NCI-H1092 treated with DMSO at 0.1 percent for 48 hours (cell line): ENCODE measurements at places on chromosomes 13 and 19.
A peak's percentile ranks its signal among the peaks of the same experiment; 100 is the strongest.

- DNase-seq: no peak
These were observed 29.9 kb upstream of the C1QTNF9 start for GRCh38 chr13:24279327-24280110.

GRCh38 chr13:32791545-32792172 lies 205.4 kb downstream of the PDS5B start:
- no peak for DNase-seq

DNA sequence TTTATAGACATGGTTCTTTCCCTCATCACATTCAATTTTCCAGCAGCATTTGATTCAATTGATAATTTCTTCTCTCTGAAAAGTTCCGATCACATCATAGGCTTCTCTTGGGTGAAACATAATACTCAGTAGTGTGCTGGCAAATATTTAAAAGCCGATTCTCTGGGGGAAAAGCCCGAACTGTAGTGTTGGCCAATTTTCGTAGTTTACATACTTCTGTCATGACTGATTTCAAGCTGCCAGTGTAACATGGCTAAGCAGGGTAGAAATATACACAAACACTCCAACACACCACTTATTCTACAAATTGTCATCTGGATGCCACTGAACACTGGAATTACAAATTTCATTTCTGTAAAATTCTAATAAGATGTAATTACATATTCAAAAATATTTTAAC lies 56.1 kb upstream of the FREM2 start:
- no peak for DNase-seq

- DNase-seq: no peak
These were observed 3.5 kb downstream of the PNMA8B start for GRCh38 chr19:46491975-46492682.

DNA sequence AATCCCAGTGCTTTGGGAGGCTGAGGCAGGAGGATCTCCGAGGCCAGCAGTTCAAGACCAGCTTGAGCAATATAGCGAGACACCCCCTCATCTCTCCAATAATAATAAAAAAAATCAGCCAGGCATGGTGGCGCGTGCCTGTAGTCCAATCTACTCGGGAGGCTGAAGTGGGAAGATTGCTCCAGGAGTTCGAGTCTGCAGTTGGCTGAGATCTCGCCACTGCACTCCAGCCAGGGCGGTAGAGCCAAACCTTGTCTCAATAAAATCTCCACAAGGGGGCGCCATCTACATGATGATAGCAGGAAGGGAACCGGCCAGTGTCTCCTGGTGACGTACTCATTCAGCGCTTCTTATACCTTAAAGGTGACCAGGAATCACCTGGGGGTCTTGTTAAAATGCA lies 13.6 kb upstream of the C5AR1 start:
- peak; percentile 62 for DNase-seq

- no peak for DNase-seq
These were observed 31.8 kb downstream of the RAB20 start for GRCh38 chr13:110529522-110530311.

DNA sequence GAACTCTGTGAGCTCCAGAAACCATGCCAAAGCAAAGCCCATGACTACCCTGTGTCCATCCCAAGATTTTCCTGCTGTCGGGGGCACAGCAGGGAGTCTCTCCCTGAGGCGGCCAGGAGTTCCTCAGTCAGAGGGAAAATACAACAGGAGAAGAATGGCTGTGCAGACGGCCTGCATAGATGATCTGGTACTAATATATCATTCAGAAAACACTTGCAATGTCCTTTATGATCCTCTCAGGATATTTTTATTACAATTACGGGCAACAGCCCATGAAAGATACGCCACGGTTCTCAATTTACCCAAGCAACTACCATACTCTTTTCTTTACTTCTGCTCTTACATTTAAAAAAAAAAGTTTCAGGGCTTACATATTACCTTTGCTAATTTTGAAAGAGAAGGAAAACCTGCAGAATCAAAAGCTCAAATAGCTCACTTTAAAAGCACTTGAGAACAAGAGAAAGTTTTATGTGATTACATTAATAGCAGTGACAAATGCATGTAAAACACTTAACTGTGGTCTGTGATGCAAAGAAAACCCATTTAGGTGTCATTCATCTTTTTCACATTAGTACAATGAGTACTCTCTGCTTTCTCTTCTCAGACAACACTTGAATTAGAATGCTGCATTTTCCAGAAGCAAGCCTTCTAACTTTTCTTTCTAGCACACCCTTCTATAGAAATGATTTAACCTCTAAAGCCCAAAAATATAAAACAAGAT lies 460.8 kb downstream of the KLF5 start:
- DNase-seq: peak; percentile 8

DNA sequence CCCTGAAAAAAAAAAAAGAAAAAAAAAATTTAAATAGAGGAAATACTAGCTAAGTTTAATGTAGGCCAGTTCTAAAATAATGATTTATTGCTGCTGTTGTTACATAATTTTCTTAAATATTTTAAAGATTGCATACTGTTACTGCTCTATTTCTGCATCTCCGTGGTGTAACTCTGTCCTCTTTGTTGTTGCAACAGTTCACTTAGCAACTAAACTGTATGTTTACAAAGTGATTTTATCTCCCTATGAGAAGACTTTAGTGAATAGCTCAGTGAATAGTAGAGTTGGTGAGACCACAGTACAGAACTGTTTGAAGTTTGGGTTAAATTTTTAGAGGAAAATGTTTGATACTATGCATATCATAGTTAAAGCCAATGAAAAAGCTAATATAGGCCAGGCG lies 19.4 kb downstream of the BRCA2 start:
- no peak for DNase-seq

DNA sequence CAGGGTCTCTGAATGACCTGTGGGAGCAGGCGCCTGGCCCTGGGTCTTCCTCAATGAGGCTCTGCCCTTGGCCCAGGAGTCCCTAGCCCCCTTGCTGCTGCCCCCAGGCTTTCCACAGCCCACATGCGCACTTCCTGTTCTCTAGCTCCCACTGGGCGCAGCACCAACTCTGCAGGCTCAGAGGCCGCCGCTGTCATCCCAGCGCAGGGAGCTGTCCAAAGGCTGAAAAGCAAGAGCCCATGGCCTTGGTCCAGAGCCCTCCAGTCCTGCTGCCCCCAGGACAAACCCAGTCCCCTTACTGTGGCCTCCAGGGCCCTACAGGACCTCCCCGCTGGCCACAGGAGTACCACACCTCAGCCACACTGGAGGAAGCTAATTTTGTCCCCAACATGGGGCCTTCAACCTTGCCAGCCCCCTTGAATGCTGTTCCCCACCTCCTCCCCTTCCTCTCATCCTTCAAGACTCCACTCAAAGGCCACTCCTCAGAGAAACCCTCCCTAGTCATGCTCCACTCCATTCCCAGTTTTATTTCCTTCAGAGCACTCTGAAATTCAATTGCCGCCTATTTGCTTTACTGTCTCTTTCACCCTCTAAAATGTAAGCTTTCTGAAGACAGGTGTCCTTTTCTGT lies 8.0 kb upstream of the POU2F2 start:
- no peak for DNase-seq

- no peak for DNase-seq
These were observed 360.0 kb downstream of the HS6ST3 start for GRCh38 chr13:96449920-96450319.

GRCh38 chr13:59728896-59729545 lies 434.7 kb downstream of the DIAPH3 start:
- no peak for DNase-seq

DNA sequence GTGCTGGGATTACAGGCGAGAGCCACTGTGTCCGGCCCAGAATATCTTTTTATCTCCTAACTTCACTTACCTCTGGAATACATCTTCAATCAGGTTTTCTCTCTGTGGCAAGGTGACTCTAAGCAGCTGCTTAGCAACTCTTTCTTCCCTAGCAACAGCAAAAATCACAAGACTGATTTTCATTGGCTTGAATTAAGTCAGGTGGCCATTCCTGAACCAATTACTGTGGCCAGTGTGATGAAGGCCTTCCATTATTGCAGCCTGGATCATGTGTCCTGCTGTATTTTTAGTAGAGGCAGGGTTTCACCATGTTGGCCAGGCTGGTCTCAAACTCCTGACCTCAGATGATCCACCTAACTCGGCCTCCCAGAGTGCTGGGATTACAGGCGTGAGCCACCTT lies 9.0 kb upstream of the LTBP4 start:
- DNase-seq: peak; percentile 19

GRCh38 chr19:38663156-38663651 lies 15.8 kb downstream of the ACTN4 start:
- DNase-seq: no peak

DNA sequence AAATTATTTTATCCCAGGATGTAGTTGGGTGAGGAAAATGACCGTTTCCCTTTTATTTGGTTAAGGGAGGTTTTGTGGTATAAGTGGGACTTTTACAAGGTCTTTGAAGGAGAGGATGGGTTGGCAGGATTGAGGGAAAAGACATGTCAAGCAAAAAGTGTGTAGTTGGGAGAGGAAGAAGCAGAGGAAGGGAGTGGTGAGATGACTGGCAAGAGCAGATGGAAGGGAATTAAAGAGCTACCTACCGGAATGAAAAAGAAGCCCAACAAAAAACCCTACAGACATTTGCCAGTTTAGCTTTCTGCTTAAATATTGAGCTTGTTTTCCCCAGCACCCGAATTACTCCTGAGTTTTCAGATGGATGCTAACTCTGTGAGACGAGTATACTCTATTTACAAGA lies 19.6 kb downstream of the FRY start:
- DNase-seq: no peak

GRCh38 chr19:38355728-38356725 lies 18.3 kb upstream of the PSMD8 start:
- no peak for DNase-seq
